ENCODE measurements at places on chromosomes 6 and 20.

DNA sequence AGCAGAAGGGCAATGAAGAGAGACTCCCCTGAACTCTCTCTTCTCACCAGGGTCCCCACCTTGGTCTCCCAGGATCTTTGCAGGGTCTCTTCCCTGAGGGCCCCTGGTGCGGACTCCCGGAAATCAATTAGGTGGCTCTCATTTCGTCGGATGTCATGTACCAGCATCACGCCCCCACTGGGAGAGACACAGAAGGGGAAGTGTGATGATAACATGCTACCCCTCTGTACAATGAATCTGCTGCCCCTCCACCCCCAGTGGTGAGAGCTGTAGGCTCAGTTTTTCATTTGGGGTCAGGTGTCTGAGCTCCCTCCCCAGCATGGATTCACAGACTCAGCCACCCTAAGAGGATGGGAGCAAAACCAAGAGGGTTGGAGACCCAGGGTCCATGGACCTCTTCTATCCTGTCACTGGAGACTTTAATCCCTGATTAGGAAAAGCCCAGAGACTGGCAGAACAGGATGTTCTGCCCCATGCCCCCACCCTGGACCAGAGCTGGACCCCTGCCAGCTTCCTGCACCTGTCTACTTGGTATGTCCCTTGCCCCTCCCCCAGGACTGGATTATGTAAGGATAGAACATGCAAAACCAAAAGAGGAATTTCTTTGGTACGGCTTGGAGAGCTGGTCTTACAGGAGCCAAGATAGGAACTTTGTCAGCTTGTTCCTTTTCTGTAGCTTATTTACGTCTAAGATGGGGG, 11.1 kb downstream of the GGT7 start:
- no peak for DNase-seq

GRCh38 chr6:167485186-167485978, 160.5 kb downstream of the TTLL2 start:
- DNase-seq = no peak

DNA sequence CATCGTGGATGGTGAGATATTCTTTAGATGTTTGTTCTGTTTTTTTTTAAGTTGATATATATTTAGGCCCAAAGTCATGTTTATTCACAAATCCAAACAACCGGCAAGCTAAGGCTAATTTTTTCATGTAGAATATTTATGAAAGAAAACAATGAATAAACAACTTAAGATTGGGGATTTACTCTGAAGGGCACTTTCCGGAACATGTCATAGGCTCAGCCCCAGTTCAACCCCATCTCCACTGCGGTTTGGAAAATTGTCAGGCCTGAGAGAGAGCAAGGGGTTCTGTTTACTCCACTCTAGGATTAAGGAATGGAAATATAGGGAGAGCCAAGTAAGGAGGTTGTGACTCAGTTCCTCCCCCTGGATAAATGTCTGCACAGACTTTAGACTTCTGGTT, 18.3 kb downstream of the RPS6KA2 start:
- no peak for DNase-seq

DNA sequence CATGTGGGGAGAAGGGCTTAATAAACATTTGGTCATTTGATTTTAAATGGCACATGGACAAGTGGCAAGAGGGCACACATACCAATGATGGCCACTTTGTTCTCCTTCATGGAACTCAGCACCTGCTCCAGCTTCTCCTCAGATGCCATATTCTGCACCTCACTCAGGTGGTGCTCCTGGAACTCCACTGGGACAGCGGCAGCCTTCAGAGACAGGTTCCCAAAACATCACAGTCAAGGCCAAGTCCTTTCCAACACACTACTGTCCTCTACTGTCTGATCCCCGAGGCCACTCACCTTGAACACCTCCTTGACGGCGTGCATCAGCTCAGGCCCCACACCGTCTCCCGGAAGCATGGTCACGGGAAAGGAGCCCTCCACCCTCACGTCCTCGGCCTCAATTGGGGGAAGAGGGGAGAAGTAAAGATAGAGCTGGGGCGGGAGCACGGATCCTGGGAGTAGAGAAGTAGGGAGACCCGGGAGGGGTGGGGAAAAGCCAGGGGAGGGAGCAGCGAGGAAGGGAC, 591 bp downstream of the IDH3B start:
- DNase-seq = no peak

DNA sequence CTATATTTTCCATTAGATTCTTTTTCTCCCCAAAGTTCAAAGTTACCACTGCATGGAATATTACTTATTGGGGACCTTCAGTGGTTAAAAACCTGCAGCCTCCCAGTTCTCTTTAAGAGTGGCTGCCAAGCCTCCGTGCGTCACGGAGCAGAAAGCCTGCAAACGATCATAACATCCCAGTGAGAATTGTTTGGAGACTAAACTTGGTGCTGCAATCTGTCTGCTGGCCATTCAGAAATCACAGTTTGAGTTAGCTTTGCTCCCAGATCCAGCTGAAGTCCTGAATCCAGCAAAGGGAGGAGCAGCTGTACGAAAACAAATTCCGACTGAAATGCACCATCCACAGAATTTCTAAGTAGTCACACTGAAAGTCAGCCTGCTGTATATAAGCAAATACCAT, 213.5 kb upstream of the PDE10A start:
- DNase-seq = no peak

GRCh38 chr20:32163951-32164350, 43.6 kb downstream of the PLAGL2 start:
- no peak for DNase-seq

DNA sequence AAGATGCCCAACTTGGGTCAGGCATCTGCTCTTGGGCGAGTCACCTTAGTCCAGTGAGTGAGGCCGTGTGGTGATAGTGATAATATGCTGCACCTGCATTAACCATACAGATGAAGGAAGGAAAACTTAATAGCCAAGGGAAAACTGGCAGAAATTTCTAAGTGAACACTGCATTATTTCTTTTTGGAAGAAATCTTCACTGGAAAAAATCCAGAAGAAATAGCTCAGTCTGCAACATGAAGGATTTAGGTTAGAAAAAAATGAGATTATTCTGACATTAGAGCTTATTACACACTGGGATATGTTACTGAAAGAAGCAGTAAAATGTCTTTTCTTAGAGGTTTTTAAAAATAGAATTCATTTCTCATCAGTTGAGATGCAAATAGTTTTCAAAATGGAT, 947.3 kb downstream of the KIF16B start:
- DNase-seq = no peak

DNA sequence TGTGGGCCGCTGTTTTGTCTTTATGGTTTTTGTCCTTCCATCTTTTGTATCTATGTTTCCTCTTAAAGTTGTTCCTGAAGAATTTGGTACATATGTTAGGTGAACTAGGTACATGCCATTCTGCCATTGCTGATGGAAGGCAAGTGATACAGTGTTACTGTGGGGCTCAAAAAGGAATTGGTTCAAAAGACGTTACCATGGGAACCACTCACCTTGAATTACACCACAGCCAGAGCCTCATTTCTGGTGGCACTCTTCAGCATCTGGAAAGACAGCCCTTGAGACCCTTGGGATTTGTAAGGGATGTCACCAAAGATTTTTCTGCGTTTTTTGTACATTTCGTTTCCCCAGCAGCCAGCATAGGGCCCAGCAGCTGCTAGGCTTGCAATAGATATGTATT, 31.9 kb downstream of the TMEM181 start:
- no peak for DNase-seq

- DNase-seq = no peak
Observed at GRCh38 chr6:14824060-14824459, 421.8 kb upstream of the JARID2 start.

DNA sequence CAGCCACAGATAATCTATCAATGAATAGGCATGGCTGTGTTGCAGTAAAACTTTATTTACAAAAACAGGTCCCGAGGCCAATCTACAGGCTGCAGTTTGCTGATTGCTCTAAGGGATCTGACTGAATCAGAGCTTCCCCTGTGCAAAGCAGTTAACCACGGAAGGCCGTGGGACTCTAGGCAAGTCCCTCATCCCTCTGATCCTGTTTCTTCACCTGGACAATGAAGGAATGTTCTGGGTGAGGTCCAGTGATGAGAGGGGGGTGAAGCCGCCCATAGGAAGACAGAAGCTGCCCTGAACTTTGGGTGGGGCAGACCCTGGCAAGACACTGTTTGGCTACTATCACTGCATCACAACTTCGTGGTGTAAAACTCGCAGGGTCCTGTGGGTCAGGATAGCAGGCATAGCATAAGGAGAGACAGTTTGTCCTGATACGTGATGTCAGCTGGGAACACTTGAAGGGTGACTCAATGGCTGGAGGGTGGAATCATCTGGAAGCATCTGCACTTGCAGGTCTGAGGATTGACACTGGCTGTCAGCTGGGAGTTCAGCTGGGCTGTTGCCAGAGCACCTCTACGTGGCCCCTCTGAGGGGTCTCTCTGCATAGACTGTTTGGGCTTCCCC, 33.3 kb upstream of the TGM2 start:
- DNase-seq = no peak

- DNase-seq = no peak
Observed at GRCh38 chr6:52307900-52308372, 23.4 kb upstream of the MCM3 start.
